ENCODE measurements at places on chromosomes 3 and 15.
A peak's percentile ranks its signal among the peaks of the same experiment; 100 is the strongest.

DNA sequence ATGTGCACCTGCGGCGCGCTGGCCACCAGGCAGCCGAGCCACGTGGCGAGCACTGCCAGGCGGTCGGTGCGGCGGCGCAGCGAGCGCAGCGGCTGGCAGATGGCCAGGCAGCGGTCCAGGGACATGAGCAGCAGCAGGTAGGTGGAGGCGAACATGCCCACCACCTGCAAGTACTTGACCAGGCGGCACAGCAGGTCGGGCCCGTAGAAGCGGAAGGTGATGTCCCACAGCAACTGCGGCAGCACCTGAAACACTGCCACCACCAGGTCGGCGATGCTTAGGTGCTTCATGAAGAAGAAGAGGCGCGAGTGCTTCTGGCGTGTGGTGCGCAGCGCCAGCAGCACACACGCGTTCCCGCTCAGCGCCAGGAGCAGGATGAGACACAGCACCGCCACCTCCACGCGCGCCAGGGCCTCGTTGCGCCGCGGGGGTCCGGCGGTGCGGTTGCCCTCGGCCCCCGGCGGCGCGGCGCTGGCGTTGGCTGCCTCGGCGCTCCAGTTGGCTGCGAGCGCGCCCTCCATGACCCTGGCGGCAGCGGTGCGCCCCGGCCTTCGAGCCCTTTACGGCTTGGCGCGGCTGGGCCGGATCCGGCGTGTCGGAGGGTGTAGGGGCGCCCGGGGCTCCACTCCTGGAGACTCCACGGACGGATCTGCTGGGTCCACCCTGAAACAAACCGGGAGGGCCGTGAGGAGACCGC lies 1.6 kb downstream of the OXTR start:
- DNase-seq = peak; percentile 86

DNA sequence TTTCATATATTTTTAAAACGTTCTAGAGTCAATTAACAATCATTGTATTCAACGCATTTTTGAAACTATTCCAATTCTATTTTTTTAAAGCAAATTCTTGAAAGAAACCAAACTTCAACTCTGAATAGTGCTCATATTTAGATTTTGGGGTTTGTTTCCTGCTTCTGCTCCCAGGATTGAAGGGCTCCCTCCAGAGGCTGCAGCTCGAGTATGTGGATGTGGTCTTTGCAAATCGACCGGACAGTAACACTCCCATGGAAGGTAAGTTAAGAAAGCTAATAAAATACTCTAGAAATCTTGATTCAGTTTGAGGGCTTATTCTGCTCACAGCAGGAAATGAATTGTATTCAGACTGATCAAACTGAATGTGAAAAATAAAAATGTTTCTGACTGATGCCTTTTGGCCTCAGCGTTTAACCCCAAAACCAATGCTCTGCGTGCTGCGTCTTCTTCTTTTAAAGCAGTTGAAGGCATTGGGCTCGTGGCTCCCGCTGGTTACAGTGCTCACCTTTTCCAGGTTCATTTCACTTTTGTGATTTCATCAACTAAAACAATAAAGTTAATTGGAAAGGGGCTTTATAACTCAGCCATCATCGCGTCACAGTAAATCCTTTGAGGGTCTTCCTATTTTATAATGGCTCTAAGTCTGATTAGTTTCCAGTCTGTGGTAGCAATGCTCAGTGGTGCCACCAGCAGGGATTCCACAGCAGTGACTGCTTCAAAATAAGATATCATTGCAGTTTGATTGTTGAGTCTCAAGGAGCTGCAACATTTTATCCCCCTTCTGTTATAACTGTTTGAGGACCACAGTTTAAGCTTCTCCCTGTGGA lies 80.1 kb downstream of the SSR3 start:
- peak; percentile 33 for DNase-seq

DNA sequence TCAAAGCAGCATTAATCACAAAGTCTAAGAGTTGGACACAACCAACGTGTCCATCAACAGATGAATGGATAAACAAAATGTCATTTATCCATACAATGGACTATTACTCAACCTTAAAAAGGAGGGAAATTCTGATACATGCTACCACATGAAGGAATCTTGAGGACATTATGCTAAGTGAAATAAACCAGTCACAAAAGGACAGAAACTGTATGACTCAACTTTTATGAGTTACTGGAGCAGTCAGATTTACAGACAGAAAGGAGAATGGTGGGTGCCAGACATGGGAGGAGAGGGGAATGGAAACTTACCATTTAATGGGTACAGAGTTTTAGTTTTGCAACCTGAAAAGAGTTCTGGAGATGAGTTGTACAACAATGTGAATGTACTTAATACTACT lies 43.0 kb upstream of the SEC13 start:
- no peak for DNase-seq

- DNase-seq = no peak
Observed at GRCh38 chr15:31328969-31329639, 2.5 kb downstream of the KLF13 start.

GRCh38 chr3:152797751-152798432 lies 37.0 kb upstream of the P2RY1 start:
- DNase-seq = no peak

GRCh38 chr15:27360316-27360715 lies 389.3 kb downstream of the GABRG3 start:
- DNase-seq = no peak

DNA sequence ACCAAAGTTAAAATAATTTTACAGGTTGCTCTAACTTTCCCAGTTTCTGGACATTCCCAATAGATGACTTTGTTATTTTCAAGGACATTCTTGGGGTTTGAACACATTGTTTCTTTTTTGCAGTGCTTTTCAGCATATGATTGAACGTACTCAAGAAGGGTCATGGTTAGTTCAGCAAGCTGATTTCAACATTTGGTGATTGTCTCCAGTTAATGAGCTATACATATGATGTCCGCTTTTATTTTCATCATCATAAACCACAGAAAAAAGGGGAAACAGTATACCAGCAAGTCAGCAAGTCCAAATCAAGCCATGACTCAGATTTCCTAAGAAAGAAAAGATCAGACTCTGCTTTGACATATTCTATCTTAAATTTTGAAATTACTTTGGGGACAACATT lies 69.4 kb downstream of the B3GALNT1 start:
- no peak for DNase-seq

GRCh38 chr15:99433757-99434450 lies 131.9 kb upstream of the MEF2A start:
- no peak for DNase-seq

DNA sequence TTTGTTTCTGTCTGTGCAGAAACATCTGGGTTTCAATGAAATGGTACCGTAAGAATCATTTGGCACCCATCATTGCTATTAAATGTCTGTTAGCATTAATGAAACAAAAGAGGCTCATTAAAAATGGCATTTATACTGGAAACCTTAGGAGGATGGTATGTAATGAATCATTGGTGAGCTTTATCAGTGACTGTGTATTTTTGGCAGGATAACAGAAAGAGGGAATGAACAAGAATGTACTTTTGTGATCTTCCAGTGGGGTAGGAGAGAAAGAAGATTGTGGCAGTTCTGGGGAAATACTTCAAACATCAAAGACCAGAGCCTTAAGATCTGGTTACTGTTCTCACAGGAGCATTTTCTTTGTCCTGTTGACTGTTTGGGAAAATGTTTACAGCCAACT lies 4.7 kb upstream of the DCBLD2 start:
- DNase-seq = no peak

GRCh38 chr15:84669726-84670125 lies 11.7 kb upstream of the NMB start:
- no peak for DNase-seq
